ENCODE measurements at places on chromosomes 7 and 10.
A peak's percentile ranks its signal among the peaks of the same experiment; 100 is the strongest.

- no peak for DNase-seq
These were observed 88.9 kb downstream of the SCRN1 start for GRCh38 chr7:29900745-29901144.

- no peak for DNase-seq
These were observed 73.1 kb upstream of the ADAM12 start for GRCh38 chr10:126461289-126461940.

GRCh38 chr7:70316745-70317144, 718.5 kb downstream of the AUTS2 start:
- DNase-seq: no peak

DNA sequence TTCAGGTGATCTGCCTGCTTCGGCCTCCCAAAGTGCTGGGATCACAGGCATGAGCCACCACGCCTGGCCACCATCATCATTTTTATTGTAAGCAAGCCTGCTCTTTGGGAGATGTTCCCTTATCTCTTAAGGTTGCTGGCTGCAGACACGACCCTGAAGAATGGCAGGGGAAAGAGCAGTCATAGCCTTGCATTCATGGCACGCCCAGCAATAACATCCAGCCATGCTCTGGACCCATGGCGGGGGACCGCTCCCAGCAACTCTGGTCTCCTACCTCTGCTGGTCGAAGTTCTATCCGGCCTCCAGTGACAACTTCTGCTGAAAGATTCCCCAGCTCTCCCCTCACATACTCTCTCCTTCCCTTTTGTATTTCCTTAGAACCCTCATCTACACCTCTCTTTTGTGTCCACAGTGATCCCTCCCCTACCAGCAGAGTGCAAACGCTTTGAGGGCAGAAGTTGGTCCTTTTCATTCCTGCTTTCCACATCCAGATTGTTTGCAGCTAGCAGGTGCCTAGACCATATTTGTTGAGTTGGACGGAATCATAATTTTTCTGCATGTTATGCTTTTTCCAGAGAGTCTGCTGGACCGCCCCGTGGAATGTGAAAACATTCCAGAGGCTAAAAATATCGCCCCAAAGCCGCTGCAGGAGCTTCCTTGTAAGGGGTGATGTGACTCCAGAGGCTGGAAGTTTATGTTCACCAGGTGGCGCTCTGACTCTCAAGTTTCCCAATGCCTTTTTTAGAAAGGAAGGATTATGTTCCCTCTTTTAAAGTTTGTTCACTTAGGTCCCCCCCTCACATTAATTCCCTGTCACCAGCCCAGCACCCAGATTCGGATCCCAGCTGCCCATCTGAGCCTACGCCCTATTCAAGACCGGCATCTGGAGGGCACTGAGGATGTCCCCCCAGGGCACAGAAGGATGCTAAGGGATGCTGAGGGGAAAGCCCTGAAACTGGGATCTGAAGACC, 4.3 kb upstream of the MARVELD1 start:
- no peak for DNase-seq

GRCh38 chr10:30413996-30414576, 19.9 kb upstream of the MAP3K8 start:
- DNase-seq: no peak

GRCh38 chr10:70634011-70634410, 31.5 kb upstream of the PRF1 start:
- DNase-seq: no peak

DNA sequence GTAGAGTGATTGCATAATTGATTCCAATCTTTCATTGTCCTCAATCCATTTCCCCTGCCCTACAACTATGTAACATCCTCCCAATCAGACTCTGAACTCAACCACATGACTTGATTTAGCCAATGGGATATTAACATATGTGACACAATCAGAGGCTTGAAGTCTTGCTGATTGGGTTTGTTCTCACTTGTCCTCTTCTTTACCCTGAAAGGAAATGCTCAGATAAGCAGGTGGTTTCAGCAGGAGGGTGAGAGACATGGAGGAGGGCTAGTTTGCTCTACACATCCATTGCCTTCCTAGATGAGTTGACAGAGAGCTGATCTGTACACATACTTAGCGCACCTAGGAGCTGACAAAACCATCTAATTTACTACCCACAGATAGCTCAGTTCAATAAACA, 669.4 kb downstream of the NRG3 start:
- DNase-seq: no peak

DNA sequence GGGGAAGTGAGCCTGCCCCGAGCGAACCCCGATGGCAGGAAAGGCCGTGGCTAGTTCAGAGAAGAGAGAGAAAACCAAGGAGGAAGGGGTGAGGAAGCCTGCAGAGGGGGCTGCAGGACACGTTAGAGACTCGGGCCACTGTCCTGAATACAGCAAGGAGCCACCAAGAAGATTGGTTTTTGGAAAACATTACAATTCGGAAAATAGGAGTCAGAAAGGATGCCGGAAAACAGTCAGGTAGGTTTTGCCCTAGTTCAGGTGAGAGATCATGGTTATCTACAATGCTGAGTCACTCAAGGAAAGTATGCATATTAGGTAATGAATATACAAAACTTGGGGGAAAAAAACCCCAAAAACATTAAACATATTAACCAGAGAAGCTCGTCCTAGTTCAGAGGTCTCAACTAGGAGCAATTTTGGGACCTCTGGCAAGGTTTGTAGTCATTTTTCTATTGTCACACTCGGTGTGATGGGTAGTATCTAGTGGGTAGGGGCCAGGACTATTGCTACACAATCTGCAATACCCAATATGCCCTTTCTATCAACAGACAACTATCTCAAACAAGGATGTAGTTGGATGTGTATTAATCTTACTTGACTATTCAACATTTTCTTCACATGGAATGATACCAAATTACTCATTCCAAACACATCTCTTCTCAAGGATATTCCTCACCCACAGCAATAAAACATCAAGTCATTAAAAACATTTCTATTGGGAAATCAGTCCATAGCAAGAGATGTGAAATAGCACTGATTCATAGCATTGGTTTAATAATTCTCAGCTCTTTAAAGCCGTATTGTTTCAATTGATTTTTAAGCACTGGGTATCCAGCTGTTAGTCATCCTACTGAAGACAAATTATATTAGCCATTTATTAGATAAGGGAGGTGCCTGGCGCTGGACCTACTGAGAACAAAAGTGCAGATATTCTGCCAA, 74.4 kb upstream of the RSU1 start:
- peak; percentile 7 for DNase-seq

- no peak for DNase-seq
These were observed 35.1 kb downstream of the KCND2 start for GRCh38 chr7:120307991-120308545.

DNA sequence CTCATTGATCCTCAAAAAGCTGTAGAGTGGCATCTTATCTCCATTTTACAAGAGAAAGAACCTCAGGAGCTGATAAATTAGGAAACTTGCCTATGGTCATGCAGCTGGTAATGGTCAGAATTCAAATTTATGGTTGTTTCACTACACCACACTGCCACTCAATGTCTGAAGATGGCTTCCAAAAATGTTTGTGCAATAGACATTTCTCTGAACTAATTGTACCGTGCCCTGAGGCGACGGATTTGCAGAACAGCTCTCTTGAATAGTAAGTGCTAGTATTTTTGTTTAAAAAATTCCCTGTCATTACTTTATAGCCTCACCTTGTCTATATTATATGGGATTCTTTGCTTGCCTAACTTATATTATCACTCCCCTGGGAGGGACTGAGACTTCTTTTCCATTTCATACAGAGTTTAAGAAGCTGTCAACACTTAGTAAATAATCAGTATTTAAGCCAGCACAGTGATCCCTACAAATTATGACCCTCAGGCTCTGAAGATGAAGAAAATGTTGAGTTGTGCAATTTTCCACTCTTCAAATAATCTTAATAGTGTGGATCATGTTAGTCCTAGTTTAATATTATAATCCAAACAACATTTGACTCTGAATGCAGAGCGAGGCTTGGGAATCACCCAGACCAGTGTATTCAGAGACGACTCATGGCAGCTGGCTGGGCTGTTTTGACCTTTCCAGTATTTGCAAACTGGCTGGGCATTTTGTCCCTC, 346.6 kb downstream of the PTEN start:
- no peak for DNase-seq

GRCh38 chr7:110841840-110842545, 248.9 kb upstream of the LRRN3 start:
- DNase-seq: no peak

DNA sequence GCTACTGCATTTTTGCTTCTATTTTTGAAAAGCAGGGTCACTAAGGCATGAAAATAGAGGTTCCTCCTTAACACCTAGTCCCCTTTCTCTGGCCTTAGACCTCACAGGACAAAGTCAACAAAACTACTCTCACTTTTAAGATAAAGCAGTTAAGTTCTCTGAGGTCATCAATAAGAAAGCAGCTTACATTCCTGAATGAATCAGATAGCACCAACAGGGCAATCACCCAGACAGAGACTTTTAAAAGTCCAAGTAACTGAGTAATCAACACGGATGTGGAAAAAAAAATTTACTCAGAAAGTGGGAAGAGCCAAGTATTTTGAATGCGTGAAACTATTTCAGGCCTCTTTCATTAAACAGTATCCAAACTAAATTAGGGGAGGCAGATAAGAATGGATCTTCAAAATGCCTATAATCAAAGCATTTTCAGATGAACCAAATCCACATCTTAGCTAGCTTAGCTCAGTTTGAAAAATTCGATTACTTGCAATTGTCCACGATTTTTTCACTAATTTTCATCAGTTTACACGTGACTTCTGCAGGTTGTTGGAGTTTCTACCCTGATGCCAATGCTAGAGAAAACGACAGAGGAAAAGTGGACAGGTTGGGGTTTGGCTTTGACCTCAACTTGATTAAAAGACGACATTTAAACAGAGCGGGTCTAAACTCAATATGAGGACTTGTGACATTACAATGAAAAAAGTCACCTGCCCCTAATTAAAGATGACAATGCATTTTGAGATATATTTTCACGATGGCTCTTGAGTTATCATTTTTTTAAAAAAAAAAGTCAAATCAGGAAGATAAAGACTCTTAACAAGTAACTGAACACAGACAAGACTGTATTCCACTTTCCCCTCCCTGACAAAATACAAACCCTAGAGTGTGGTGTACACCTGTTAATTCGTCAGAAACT, 1.6 kb downstream of the BEND7 start:
- DNase-seq: no peak

DNA sequence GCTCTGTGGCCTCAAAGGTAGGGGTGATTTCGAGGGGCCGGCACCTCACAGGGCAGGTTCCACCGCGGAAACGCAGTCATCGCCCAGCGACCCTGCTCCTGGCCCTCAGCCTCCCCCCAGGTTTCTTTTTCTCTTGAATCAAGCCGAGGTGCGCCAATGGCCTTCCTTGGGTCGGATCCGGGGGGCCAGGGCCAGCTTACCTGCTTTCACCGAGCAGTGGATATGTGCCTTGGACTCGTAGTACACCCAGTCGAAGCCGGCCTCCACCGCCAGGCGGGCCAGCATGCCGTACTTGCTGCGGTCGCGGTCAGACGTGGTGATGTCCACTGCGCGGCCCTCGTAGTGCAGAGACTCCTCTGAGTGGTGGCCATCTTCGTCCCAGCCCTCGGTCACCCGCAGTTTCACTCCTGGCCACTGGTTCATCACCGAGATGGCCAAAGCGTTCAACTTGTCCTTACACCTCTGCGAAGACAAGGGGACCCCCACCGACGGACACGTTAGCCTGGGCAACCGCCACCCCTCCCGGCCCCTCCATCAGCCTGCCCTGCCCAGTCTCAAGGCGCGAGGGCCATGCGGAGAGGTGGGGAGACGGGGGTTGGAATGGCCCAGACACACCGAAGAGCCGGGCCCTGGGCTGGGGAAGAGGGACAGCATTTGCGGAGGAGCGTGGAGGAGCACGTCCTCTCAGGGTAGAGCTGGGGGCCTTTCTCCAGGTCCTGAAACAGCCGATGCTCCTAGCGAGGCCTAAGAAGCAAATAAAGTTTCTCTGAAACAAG, 6.0 kb downstream of the SHH start:
- DNase-seq: no peak

DNA sequence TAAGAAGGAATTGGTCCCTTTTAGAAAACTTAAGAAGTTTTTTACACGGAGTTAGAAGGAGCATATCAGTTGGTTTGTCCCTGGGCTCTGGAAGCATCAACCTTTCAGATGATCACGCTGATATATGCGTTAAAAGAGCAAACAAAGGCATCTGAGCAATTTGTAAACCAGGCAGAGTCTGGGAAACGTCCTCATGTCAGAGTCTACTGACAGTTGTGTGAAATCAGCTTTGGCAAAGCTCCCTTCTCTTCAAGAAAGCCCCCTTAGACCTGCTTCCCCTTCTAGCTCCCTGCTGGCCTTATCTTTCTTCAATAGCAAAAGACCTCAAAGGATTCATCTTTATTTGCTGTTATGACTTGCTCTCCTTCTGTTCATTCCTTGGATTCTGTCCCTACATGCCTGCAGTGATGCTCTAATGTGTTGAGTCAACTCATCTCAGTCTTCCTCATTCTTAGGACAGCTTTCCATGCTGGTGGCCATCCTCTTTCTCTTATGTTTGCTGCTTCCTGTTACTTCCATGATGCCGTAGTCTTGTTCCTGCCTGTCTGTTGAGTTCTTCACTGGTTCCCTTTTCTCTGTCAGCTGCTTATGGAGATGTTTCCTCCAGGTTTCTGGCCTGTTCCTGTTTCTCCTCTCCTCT, 106.5 kb upstream of the BMPER start:
- DNase-seq: no peak

DNA sequence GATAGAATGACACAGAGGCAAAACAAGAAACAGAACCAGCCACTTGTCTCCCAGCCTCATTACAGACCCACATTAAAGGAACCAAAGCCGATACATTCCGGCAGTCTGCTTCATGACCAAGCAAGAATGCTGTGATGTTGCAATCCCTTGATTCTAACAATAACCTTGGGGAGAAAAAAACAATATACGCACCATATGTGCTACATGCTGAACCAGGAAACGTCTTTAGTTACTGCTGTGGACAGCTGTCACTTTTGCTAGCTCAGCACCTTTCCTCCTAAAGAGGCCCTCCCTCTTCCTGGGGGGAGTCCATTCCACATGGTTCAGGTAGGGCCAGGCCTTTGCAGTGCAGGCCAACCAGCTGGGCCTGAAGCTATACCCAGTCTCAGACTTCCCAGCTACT, 79.1 kb downstream of the PRTFDC1 start:
- DNase-seq: no peak

GRCh38 chr7:21425290-21425689, 2.6 kb upstream of the SP4 start:
- DNase-seq: no peak

DNA sequence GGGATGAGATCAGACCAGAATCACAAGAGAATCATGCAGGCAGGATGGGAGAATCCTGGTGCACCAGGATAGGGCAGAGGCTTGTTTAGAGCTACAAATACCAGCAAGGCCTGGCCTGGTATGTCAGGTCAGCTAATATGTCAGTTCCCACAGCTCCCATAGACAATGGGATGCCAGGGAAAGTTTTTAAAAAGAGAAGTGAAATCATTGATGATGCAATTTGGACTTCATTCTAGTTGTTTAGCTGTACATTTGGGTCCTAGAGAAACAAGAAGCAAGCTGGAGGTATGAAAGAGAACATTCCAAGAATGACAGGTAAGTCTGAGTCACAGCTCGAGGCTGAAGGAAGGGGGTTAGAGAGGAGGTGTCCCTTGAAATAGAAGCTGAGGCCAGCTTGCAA, 45.2 kb downstream of the GPR141 start:
- no peak for DNase-seq

Data from activated T-helper 1 cell treated with anti-CD3 and anti-CD28 coated beads, Interleukin-2, amount 50 U/mL, for 16 hours (primary cell).